Hematopoietic multipotent progenitor cell treated with erythropoietin and hydrocortisone succinate and interleukin-3 and kit ligand, for 4 days (in vitro differentiated cells): ENCODE measurements at places on chromosomes 3 and 15.

GRCh38 chr3:175956964-175957363, 1097.8 kb downstream of the NAALADL2 start:
- peak; percentile 21 for DNase-seq

GRCh38 chr3:155861476-155862183, 7.4 kb upstream of the SLC33A1 start:
- DNase-seq = no peak

DNA sequence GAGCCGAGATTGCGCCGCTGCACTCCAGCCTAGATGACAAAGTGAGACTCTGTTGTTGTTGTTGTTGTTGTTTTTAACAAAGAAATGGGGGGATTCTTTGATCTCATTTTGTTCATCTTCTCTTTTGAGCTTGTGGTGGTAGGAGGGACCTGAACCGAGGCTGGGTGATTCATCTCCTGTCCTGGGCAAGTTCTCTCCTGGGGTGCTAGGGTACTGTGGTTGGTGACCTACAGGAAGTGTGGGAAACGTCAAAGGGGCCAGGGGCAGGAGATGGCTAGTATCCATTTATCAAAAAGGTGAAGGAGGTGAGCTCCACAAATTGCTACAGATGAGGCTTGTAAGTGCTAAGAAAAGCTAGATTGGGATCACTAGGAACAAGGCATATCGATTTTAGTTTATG, 14.3 kb downstream of the PPCDC start:
- peak; percentile 44 for DNase-seq

GRCh38 chr15:100338971-100339444, 2.8 kb downstream of the ADAMTS17 start:
- peak; percentile 68 for DNase-seq

- peak; percentile 43 for DNase-seq
Measured at GRCh38 chr3:189598530-189599225, 32.5 kb upstream of the TP63 start.

DNA sequence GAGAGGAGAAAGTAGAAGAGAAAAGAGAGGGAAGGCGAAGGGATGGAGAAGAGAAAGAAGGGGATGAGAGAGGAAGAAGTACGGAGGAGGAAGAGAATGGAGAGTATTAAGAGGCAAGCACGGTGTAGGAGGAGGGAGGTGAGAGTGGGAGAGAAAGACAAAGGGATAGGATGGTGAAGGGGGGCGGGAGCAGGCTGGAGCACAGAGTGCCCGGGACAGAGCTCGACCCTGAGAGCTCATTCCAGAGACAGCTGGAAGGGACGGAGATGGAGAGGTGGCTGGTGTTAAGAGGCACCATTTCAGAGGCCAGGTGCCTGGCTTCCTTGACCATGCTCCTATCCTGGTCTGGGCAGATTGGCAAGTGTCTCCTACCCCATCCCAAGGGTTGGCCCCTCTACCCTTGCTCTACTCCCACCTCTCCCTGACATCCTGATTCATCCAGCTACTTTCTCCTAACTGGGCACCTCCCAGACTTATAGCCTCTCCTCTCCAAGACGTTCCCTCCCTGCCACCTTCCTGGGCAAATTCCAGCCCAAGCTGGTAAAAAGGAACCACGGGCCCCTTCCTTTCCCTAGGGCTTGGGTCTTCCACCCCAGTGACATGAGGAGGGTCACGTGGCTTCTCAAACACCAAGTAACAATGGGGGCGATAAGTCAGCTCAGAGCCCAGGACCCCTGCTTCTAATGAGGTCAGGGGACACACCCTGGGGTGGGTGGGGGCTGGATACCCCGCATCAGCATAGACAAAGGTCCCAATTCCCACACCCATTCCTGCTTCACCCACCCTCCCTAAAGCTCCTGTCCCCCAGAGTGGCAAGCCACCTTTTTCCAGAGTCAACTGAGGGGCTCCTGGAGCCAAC, 1.1 kb downstream of the CLCN2 start:
- no peak for DNase-seq

- DNase-seq = peak; percentile 36
Measured at GRCh38 chr3:175392653-175393052, 533.5 kb downstream of the NAALADL2 start.

GRCh38 chr3:42823351-42823750, 14.1 kb downstream of the ACKR2 start:
- no peak for DNase-seq

GRCh38 chr3:48219543-48219942, 3.8 kb upstream of the CAMP start:
- DNase-seq = no peak

GRCh38 chr3:190065204-190065603, 55.5 kb downstream of the P3H2 start:
- DNase-seq = no peak

- DNase-seq = no peak
Measured at GRCh38 chr3:165522386-165522785, 314.8 kb downstream of the BCHE start.

GRCh38 chr3:152550284-152550683, 281.6 kb downstream of the MBNL1 start:
- DNase-seq = peak; percentile 20

DNA sequence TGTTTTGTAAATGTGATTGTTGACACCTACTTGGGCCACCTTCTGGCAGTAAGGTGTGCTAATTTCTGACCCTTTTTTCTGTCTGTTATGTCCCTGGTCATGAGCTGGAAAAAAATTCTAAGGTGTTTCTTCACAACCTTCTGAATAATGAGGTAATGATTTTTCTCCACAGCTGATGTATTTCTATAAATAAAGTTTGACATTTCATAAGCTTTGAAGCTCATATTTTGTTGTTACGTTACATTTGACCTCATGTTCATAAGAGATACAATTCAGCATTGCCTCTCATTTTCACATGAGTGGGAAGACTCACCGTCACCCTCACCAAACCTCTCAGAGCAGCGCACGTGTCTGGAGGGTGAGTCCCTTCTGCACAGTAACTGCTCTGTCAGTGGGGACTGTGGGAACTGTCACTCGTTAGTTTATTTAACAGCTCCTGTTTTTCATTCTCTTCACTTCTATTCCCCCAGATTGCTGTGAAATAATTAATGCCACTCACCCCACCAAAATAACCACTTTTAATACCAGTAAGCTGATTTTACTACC, 140.9 kb downstream of the PLCL2 start:
- DNase-seq = no peak
